Fibroblast of villous mesenchyme (primary cell): ENCODE measurements at places on chromosomes 1 and 21. TPM values are rescaled to one million over a fixed set of nuclear protein-coding genes. Genes with fewer than 3 reads are reported as not detected.

The MYBPH gene
- 0.32 and 0.43 TPM in 2 replicates for total RNA-seq

The CYP4A11 gene
- not detected in 2 replicates for total RNA-seq

The CELA2A gene
- total RNA-seq = not detected in 2 replicates

GRCh38 chr1:219367496-219367895 lies 193.8 kb downstream of the LYPLAL1 start:
- no peak for DNase-seq

- no peak for DNase-seq
Observed at GRCh38 chr1:111192074-111192473, 8.4 kb downstream of the DENND2D start.

DNA sequence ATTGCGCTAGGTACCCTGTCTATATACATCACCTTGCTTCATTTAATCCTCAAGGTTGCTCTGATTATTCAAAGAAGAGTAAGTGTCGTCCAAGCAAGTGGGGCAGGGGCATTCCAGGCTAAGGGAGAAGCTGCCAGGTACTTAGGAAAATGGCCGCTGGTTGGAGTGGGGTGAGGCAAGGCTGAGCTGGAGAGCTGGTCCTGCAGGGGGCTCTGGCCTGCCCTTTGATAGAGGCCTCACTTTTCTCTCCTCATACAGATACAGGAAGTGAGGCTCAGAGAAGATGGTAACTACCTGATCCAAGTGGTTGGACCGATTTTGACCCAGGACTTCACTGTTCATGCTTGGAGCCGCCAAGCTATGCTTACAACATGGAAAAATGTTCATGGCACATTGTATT lies 86.9 kb upstream of the ZBTB40 start:
- DNase-seq = no peak

GRCh38 chr1:54363925-54364324 lies 42.3 kb downstream of the SSBP3 start:
- DNase-seq = no peak

GRCh38 chr1:155694167-155694566 lies 5.3 kb downstream of the DAP3 start:
- DNase-seq = no peak

DNA sequence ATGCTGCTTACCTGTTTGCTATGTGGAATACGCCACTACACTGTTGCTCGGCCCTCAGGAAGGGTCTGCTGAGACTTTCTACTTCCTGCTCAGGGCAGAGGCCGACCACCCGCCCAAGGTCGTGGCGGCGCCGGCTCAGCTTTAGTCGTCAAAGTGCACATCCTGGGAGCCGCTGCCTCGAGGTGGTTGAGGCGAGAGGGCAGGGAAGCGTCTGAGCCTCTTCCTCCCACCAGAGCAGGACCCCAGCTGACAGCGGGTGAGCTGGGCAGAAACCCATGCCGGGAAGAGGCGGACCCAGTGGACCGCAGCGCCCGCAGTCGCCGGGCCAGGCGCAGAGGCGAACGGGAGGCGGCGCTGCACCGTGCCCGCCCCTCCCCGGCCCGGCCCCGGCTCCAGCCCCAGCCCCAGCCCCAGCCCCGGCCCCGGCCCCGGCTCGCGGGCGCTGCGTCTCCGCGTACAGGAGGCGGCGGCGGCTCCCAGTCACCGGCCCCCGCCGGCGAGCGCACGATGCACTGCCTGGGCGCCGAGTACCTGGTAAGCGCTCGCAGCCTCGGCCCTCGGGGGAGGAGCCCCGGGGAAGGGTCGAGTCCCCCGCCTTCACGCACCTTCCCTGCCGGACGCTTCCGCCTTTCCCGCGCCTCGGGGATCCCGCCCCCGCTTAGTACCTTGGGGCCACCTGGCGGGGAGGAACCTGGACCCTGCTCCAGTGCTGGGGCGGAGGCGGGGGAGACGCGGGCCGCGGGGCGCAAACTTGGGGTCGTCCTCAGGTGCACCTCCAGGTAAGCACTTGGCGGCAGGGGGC lies at the start of gene SLC44A3:
TSS of gene SLC44A3 (plus strand) at position 413 of the 802 bp plus-strand sequence. CDS start at position 508, 95 bp downstream.
- peak; percentile 55 for DNase-seq

DNA sequence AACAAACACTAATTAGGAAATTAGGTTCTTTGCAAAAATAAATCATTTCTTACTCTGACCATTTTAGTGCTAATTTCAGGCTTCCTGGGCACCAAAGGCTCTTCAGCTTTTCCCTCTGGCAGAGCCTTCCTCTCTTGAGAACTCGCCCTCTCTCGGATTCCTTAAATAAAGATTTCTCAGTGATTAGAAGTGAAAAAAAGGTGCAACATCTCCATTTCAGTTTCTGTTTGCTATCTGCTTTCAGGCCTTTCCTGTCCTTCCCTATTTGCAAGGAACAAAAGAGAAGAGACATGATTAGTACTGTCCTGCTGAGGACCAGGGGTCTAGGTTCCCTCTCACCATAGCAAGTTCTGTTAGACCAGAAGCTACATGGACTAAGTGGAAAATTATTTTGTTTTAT lies 27.8 kb upstream of the CACYBP start:
- no peak for DNase-seq

GRCh38 chr1:43035821-43036741 lies 77.4 kb upstream of the SLC2A1 start:
- no peak for DNase-seq

GRCh38 chr1:46615088-46615487 lies 1.5 kb downstream of the MOB3C start:
- DNase-seq = no peak

DNA sequence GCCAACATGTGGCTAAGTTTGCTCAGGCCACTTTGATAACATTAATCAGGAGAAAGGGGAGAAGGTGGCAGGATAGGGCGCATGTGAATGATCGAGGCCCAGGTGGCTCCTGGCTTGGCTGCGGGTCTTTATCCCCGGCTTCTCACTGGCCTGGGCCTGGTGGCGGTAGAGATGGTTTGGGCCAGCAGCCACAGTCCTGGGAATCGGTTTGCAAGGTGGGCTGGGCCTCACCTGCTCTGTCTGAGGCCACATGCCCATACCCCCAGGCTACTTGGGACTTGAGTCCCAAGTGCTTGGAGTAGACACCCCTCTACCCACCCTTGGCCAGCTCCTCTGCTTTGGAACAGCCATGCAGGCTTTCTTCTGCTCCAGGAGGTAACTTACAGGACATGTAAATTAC lies 49.7 kb upstream of the DISP3 start:
- DNase-seq = no peak
